Caudate nucleus (tissue), 63 donors: ENCODE measurements at places on chromosomes 4 and X.

- no peak for DNase-seq
Observed at GRCh38 chr4:139977838-139978609, 176.0 kb downstream of the MAML3 start.

- no peak for DNase-seq
Observed at GRCh38 chr4:47668810-47669408, 169.0 kb downstream of the CORIN start.

GRCh38 chr4:75948822-75949444, 8.1 kb upstream of the NAAA start:
- no peak for DNase-seq

- DNase-seq: no peak
Observed at GRCh38 chrX:134374910-134375309, 85.1 kb upstream of the HPRT1 start.

DNA sequence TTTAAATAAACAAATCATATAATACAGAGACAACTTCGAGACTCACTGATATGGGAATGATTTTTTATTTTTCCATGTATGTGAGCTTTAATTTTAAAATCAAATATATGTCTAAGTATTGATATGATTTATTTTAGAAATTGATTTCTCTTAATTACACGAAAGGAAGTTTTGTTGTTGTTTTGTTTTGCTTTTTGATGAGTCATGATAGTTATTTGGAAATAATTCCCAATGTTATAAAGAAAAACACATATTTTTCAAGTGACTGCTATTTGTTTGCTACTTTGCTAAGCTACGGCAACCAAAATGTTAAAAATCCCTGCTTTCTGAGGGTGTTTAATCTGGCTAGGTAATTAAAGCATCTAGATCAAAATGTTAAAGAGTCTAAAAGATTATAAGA, 2139.4 kb upstream of the TENM3 start:
- DNase-seq: no peak

- DNase-seq: no peak
Observed at GRCh38 chr4:182807767-182808548, 109.2 kb downstream of the DCTD start.

DNA sequence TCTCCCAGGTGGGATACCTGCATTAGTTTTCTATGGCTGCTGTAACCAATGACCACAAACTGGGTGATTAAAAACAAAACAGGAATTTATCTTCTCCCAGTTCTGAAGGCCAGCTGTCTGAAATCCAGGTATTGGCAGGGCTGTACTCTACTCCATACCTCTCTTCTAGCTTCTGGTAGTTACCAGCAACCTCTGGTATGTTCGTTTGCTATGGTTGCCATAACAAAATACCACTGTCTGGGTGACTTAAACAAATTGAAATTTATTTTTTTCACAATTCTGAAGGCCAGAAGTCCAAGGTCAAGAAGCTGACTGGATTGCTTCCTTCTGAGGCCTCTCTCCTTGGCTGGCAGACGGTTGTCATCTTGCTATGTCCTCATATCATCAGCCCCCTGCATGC, 642.1 kb upstream of the TENM3 start:
- no peak for DNase-seq

- no peak for DNase-seq
Observed at GRCh38 chr4:87025614-87026041, 90.8 kb downstream of the AFF1 start.

GRCh38 chr4:3199653-3200422, 49.1 kb upstream of the MSANTD1 start:
- no peak for DNase-seq

DNA sequence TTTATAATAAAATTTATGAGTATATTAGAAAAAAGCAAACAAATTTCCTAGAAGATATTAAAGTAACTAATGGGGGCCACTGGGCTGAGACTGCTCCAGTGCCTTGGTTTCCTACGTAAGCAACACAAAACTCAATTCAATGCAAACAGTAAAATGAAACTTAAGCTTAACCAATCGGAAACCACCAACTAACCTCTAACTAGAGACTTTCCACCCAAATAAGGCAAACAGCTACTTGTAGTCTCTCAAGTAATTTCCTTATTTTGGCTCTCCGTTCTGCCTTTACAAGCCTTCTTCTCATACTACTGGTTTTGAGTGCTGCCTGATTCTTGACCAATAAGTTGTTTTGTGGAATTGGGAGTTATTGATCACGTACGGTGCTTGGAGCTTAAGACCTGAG, 167.3 kb upstream of the VEGFC start:
- no peak for DNase-seq

GRCh38 chr4:102308032-102308799, 37.1 kb downstream of the SLC39A8 start:
- DNase-seq: no peak

DNA sequence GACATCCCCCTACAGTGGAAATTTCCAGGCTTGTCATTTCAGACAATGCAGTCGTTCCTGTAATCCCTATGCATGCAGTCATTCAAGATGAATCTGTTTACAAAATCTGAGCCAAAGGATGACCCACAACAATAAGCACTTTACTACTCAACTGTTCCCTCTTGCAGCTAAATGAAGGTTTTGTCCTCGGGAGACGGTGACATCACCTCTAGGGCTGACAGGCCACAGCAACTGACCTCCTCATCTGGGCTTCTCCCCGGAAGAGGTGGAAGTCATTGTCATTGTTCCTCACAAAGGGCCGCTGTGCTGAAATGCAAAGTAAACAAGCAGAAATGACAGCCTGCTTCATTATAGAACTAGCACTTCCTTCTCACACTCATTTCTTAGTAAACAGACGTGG, 29.2 kb downstream of the CLRN2 start:
- peak; percentile 91 for DNase-seq

GRCh38 chr4:141346144-141346543, 125.4 kb downstream of the ZNF330 start:
- DNase-seq: no peak

DNA sequence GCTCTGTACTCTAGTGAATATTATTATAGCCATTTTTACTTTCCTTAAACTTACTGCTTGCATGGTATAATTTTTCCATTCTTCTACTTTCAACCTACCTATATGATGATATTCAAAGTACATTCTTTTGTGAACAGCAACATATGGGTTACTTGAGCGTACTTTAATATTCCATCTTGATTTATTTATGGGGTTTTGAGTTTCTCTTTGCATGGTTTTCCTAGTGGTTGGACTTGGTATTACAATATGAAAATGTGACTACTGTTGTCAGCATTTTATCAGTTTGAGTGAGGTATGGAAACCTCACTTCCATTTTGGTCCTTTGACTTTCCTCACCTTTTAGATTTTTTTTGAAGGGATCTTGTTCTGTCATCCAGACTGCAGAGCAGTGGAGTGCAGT, 35.9 kb downstream of the ADGRG4 start:
- DNase-seq: no peak

DNA sequence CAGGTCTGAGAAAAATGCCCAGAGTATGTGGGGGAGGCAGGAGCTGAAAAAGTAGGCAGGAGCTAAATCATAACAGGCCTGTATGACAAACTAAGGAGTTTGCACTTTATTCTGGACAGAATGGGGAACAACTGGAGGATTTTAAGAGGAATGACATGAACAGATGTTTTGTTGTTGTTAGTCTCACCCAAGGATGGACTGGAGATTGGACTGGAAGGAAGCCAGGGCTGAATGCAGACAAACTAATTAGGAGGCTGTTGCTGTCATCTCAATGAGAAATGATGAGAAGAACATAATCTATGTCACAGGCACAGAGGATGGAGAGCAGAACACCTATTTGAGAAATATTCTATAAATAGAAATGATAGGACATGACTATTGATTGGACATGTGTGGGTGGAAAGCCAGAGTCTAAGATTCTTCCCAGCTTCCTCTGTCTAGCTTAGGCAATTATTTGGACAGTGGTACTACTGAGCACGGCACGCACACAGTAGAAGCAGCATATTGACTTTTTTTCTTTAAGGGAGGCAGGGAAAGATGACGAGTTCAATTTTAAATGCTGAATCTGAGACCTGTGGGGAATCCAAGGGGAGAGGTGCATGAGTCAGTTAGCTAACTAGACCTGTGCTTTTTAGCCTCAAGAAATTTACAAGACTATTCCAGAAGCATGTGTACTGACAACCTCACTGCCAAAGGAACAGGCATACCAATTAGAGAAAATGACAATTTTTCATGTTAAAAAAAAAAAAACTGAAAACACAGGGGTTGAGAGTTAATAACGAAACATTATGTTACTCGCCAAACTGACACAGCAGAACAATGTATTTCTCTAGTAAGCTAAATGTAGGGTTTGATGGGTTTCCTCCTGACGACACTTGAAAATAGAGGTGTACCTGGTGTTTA, 963 bp upstream of the USO1 start:
- no peak for DNase-seq

- DNase-seq: no peak
Observed at GRCh38 chrX:86981326-86981879, 536.2 kb upstream of the KLHL4 start.

DNA sequence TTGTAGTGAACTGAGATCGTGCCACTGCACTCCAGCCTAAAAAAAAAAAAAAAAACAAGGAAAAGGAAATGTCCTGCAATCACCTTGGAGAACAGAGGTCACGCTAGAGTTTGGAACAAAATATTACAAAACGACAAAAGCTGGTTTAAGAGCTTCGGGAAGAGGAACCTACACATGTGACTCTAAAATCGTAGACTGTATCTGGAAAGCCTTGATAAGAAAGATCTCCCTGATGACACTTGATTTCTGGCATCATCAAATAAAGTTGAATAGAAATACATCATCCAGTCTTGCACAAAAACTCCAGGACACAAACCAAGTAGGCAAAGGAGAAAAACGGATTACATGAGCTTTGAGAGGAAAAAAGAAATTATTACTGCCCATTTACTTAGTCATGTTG, 31.1 kb upstream of the DOCK11 start:
- DNase-seq: no peak

GRCh38 chr4:182604161-182604622, 313.0 kb downstream of the DCTD start:
- DNase-seq: no peak

- no peak for DNase-seq
Observed at GRCh38 chrX:5771441-5771840, 457.2 kb downstream of the NLGN4X start.

DNA sequence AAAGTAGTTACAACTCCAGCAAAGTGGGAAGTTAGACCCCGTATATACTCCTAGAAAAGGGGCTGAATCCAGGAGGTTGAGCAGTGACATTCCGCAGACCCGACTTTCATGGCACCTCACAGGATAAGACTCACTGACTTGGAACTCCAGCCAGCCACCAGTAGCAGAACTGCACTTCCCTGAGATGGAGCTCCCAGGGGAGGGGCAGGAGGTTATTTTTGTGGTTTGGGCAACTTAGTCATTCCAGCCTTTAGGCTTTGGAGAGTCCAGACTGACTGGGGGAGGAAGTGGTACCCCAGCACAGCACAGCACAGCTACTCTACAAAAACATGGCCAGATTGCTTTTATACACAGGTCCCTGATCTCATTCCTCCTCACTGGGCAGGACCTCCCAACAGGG, 319.1 kb downstream of the PCDH19 start:
- no peak for DNase-seq

- no peak for DNase-seq
Observed at GRCh38 chr4:185914583-185915199, 102.7 kb upstream of the SORBS2 start.

- DNase-seq: no peak
Observed at GRCh38 chr4:85370400-85371032, 104.4 kb upstream of the ARHGAP24 start.

- no peak for DNase-seq
Observed at GRCh38 chrX:12789976-12790375, 1.2 kb upstream of the PRPS2 start.
